ENCODE measurements at places on chromosomes 4 and X. TPM values are rescaled to one million over a fixed set of nuclear protein-coding genes. Genes with fewer than 3 reads are reported as not detected.

Gene SH2D1A
- 41.5 TPM for total RNA-seq

Gene KLHL8
- total RNA-seq: 6.3 TPM

Gene FGFBP1
- total RNA-seq: not detected

Gene HTT-AS
- total RNA-seq: not detected

Gene MAB21L2
- not detected for total RNA-seq

Gene TRIM60
- total RNA-seq: not detected

Gene RAB41
- not detected for total RNA-seq
